ENCODE measurements at places on chromosomes 3 and 15.

- DNase-seq, result no peak
Measured at GRCh38 chr3:189298469-189299375, 127.0 kb downstream of the TPRG1 start.

DNA sequence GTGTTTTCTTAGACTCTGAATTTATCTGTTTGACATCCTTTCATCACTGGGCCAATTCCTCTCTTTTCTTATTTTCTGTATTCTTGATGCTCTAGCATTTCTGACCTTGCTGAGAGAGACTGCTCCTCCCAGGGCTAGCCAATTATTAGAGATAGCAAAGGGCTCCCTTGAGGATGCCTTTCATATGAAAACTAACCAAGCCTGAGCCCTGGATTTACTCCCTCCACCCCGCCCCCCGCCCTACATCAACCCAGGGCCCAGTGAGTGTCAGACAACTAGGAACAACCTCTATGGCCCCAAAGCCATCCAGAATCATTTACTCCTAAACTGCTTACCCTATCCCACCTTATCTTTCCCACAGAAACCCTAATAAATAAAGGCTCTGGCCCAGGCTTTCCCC lies 69.7 kb upstream of the LARS2 start:
- DNase-seq, result no peak

DNA sequence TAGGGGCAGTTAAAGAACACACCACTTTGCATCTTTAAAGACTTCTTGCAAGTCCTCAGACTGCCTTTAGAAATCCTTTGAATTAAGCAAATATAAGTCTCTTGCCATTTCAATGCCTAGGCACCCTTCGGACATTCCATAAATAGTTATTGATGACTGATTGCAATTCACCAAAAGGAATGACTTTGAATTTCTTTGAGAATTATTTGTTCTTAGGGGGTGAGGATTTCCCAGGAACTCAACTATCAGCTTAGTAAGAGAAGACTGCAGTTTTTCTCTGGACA lies 495 bp upstream of the MYEF2 start:
- no peak for DNase-seq

DNA sequence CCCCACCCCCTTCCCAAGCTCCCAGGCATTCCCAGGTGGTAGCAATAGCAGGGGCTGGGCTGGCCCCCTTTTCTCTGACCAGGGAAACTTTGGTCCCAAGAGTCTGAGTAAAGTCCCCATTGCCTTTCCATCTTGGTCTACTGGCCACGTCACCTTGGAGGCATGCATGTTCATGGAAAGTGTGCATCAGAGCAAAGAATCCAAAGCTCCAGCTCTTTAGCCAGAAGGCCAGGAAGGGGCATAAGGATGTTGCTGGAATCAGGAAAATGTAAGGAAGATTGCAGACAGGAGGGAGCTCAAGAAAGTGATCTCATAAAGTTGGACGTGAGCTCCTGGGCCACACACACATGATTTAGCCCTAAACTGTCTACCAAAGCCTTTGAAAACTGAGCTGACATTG lies 63.6 kb downstream of the KBTBD12 start:
- no peak for DNase-seq

DNA sequence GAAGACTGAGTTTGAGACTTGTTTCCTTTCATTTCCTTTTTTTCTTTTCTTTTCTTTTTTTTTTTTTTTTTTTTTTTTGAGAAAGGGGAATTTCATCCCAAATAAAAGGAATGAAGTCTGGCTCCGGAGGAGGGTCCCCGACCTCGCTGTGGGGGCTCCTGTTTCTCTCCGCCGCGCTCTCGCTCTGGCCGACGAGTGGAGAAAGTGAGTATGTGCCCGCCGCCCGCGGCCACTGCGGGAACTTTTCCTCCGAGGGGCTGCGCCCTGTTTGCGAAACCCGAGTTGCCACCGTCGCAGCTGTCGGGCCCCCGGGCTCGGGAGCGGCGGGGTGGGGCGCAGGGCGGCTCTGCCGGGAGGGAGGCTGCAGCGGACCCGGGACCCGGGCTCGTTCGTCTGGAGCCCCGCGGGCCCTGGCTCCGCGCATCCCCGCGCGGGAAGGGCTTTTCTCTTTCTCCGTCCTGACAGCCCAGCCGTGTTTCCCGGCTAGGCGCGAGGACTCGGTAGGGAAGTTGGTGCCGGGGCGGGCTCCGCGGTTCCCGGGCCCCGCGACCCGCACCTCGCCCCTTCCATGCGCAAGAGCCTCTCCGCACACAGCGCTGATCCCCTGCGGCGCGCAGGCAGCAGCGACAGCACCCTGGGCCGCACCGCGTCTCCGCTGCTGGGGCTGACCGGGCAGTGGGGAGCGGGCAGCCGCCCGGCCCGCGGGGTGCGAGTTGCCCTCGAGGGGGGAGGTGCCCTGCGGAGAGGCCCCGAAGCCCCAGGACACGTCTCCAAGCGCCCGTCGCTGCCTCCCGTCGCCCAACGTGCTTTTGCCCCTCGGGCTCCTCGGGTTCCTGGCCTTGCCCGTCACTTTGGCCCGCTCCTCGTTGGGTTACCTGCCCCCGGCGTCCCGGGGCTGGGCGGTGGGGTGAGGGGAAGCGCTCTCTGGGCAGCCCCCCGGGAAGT lies 1.4 kb downstream of the IGF1R start:
- DNase-seq, result peak; percentile 21

DNA sequence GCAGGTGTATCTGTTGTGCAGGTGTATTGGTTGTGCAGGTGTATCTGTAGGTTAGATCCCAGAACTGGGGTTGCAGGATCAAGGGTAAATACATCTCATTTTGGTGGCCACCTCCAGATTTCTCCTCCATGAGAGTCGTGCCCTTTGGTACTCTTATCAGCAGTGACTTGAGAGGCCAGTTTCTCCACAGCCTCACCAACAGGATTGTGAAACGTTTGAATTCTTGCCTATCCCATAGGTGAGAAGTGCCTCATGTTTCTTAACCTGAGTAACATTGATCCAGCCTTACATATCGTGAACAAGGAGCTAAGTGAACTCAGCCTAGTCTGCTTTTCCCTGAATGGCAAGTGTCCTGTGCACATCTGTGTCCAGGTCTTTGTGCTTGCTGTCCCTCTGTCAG lies 55.4 kb downstream of the CMTM8 start:
- no peak for DNase-seq

- DNase-seq, result no peak
Measured at GRCh38 chr3:27756877-27757276, 34.8 kb upstream of the EOMES start.

GRCh38 chr3:139654637-139655365 lies 23.0 kb downstream of the NMNAT3 start:
- no peak for DNase-seq

DNA sequence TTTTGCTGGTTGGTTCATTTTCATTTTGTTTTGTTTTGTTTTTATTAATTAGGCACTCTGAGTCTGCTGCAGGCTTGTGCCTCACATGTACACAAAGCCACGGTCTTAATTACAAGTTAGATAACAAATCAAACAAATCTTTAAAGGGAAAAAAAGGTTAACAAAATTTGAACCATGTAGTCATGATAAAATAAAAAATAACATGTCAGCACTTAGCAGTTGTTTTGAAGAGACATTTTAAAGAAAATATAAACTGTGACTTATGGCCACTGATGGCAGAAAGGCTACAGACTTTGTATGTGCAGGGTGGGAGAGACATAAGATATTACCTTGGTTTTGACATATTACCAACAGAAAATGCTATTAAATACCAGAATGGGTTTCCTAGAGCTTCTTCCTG lies 1035.4 kb downstream of the TUSC7 start:
- no peak for DNase-seq

DNA sequence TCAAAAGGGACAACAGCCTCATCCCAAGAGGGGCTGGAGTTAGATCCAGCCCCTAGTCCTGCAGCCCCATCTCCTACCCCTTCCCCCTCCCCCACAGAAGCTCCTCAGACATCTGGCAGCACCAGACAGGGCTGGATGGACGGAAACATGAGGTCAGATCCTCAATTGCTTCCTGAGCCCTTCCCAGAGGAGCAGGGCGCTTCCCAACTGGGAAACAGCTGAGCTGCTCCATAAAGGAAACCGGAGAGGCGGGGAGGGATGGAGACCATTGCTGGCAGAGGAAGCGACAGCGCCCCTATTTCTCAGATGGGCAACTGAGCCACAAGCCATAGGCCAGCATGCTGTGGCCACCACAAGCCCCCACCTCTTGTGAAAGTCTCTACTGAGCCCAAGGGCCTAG lies 18.3 kb upstream of the CYP11A1 start:
- DNase-seq, result no peak

GRCh38 chr3:57078635-57079473 lies 18.4 kb downstream of the SPATA12 start:
- no peak for DNase-seq

GRCh38 chr15:41980654-41981323 lies 8.4 kb upstream of the EHD4 start:
- no peak for DNase-seq

GRCh38 chr3:60610441-60611112 lies 640.7 kb downstream of the FHIT start:
- no peak for DNase-seq

GRCh38 chr3:106609666-106610301 lies 741.0 kb upstream of the CBLB start:
- DNase-seq, result no peak

DNA sequence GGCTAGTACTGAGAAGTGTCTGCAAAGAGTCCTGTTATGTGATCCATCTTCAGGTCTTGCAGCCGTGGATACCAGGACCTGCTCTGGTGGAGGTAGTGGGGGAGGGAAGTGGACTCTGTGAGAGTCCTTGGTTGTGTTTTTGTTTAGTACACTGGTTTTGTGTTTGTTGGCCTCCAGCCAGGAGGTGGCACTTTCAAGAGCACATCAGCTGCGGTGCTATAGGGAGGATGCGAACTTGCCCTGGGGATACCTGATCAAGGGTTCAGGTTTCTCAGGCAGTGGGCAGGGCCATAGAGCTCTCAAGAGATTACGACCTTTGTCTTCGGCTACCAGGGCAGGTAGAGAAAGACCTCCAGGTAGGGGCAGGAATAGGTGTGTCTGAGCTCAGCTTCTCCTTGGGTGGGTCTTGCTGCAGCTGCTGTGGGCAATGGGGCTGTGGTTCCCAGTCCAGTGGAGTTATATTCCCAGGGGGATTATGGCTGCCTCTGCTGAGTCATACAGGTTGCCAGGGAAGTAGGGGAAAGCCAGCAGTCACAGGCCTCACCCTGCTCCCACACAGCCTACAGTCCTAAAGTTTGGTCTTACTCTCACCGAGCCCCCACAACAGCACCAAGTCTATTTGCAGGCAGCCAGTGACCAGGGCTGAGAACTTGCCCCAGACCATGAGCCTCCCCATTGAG lies 132.8 kb upstream of the NPHP3 start:
- DNase-seq, result no peak

- DNase-seq, result no peak
Measured at GRCh38 chr15:82159922-82160321, 102.6 kb downstream of the EFL1 start.

GRCh38 chr3:57700737-57701136 lies 7.9 kb upstream of the DENND6A start:
- DNase-seq, result no peak

- DNase-seq, result no peak
Measured at GRCh38 chr3:192039593-192039992, 578.6 kb downstream of the PYDC2 start.

DNA sequence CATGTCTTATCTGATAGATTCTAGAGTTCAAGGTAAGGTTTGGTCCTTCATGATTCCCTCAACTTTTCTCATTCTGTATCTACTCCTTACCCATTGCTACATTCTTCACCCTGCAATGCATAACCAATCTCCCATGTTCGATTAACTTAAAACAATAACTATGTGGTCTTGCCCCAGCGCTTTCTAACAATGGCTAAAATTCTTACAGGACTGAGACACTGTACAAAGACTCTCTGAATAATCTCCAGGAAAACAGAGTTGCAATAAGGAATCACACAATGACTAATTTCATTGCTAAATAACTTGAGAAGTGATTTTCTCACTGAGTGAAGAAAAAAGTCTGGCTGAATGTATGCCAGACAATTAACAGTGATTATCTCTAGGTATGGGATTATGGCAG lies 69.6 kb upstream of the FAM174B start:
- no peak for DNase-seq

DNA sequence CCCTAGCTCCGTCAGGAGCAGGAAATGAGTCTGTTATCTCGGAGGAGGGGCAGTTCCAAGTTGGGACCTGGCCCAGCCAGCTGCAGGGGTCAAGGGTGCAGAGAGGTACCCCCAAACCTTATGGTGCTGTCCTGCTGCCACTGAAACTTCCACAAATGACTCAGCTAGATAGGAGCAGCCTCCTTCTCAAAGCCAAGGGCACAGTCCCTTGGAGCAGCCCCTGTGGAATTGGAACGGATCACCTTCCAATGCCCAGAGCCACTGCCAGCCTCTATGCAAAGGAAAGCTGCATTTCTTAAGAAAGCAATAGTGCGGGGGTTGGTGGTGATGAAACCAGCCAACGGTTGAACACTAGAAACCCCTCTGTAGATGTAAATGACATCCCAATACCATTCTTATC lies 19.6 kb upstream of the LRRK1 start:
- DNase-seq, result no peak

DNA sequence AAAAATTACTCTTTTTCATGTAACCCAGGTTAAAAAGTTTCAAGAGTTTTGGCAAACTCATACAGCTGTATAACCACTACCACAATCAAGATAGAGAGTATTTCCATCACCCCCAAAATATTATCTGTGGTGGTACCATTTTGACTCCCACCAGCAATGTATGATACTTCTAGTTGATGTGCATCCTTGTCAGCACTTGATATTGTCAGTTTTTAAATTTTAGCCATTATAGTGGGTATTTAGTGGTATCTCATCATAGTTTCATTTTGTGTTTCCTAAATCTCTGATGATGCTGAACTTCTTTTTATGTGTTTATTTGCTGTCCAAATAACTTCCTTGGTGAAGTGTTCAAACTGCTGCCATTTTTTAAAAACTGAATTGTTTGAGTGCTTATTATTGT lies 14.6 kb downstream of the CTDSPL start:
- DNase-seq, result no peak

DNA sequence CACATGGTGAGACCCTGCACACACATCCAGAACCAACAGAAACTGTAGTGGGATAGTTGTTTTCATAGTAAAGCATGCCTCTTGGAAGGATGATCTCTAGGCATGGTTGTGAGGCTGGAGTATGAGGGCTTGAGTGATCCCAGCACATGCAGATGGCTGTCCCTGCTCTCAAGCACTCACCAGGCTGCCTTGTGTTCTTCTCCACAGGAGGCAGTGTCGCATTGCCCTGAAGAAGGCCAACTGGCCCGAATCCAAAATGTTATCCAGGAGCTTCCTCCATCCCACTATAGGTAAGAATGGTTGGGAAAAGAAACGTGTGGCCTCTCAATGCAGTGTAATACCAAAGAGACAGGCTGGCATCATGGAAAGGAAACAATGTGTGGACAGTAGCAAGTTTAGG lies 82.7 kb downstream of the TMEM39A start:
- DNase-seq, result no peak

Data from activated T-helper 1 cell treated with anti-CD3 and anti-CD28 coated beads, Interleukin-2, amount 50 U/mL, for 16 hours (primary cell).